ENCODE measurements at places on chromosomes 3 and 15.

DNA sequence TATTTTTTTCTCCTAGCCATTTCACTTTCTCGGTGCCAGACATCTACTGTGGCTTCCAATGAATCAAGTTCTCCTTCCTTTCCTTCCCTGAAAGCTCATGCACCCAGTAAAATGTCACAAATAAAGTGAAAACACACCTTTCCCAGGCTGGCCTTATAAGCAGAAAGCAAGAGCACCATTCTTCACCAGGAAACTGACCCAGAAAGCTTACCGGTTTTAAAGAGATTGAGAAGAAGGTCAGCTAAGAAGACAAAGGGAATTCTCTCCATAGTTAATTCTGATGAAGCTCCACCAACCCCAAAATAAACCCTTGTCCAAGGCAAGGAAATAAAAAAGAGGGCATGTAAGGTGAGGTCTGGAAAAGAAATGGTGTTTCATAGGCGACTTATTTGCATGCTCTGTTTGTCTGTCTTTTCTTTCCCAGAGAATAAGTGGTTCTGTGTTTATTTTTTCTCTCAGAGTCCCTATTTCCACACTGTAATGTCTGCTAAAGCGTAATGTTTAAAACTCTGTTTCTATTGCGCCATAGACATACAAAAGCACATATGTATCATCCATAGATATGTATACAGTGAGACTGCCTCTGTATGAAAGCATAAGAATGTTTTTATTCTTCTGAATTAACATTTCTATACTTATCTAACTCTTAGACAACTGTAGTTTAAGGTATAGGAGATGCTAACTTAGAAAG is 2.8 kb downstream of the LSAMP start:
- DNase-seq = no peak

GRCh38 chr3:42229942-42230688 is 35.9 kb downstream of the CCK start:
- no peak for DNase-seq

DNA sequence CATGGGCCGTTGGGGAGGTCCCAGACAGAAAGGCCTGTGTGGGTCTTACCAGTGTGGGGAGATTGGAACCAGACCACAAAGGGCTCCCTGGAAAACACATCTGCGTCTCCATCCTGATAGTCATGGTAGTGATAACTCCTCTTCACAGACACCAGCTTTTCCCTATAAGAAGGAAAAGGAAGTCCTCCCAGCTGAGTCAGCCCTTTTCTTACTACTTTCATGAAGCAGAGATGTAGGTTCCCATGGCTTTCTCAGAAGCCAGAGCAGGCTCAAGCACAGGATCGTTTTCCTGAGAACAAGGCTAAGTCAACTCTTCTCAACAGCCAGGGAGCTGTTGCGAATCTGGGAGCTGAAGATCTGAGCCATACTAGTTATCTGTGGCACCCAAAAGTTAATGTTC is 6.1 kb downstream of the DNASE1L3 start:
- DNase-seq = no peak

DNA sequence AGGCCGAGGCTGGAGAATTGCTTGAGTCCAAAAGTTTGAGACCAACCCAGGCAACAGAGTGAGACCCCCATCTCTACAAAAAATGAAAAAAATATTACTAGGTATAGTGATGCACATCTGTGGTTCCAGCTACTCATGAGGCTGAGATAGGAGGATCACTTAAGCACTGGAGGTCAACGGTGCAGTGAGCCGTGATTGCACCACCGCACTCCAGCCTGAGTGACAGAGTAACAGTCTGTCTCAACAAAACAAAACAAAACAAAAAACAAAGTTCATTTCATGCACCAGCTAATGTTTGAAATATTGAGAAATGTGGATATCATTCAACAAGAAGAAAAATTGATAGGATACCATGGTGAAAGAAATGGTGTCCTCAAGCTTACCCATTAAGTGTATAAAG is 450.5 kb upstream of the TPRG1 start:
- no peak for DNase-seq

GRCh38 chr15:81299630-81300273 is 24.2 kb downstream of the STARD5 start:
- DNase-seq = no peak

- no peak for DNase-seq
Observed at GRCh38 chr15:57129064-57129463, 210.6 kb downstream of the TCF12 start.

- no peak for DNase-seq
Observed at GRCh38 chr15:95674031-95674430, 656.5 kb upstream of the NR2F2 start.

- no peak for DNase-seq
Observed at GRCh38 chr15:59236394-59236793, 29.8 kb downstream of the LDHAL6B start.

DNA sequence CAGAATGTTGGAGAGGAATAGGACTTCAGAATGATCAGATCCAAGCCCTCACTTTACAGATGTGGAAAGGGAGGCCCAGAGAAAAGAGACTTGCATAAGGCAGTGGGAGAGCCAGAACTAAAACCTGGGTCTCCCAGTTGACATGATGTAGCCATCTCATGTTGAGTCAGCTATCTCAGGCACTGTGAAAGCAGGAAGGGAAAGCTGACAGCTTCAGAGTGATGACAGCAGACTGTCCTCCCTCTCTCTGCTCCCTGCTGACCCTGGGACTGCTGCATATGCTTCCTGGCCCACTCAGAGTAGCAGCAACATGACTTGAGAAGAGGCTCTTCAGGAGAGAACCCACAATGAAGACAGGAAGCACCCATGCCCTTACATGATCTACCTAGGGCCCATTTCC is 14.7 kb downstream of the FHIT start:
- DNase-seq = no peak

GRCh38 chr15:31811641-31812040 is 218.7 kb upstream of the CHRNA7 start:
- DNase-seq = no peak

DNA sequence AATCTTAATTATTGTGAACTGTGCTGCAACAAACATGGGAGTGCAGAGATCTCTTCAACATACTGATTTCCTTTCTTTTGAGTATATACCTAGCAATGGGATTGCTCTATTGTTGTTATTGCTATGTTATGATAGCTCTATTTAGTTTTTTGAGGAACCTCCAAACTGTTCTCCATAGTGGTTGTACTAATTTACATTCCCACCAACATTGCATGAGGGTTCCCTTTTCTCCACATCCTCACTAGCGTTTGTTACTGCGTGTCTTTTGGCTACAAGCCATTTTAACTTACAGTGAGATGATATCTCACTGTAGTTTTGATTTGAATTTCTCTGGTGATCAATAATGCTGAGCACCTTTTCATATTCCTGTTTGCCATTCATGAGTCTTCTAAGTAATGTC is 45.5 kb upstream of the TNFSF10 start:
- DNase-seq = no peak

DNA sequence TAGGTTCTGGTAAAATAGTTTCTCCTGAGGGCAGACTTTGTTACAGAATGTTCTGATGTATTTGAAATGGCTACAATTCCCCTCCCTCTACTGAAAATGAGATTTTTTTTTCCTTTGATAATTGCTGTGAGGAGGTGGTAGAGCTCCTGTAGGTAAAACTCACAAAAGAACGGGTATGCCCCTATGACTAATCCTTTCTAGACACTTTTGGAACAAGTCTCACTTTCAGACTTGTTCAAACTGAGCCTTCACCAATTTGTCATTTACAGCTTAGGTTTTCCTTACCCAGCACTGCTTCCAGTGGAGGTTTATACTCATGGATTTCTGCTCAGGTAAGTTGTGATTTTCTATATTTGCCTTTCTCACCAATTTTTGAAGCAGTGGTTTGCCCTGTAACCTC is 115.6 kb downstream of the NLGN1 start:
- DNase-seq = no peak

- no peak for DNase-seq
Observed at GRCh38 chr3:42849017-42849416, 26.7 kb downstream of the CYP8B1 start.

- no peak for DNase-seq
Observed at GRCh38 chr3:113730550-113730949, 15.5 kb downstream of the NAA50 start.

GRCh38 chr3:190265126-190265525 is 57.1 kb downstream of the CLDN1 start:
- DNase-seq = no peak

GRCh38 chr3:117128872-117129271 is 419.3 kb downstream of the TUSC7 start:
- DNase-seq = no peak

GRCh38 chr3:195774917-195775316 is 36.8 kb downstream of the MUC4 start:
- peak; percentile 1 for DNase-seq

- DNase-seq = no peak
Observed at GRCh38 chr3:39000008-39000450, 51.7 kb downstream of the SCN11A start.
